ENCODE measurements at places on chromosomes 11 and 22.

GRCh38 chr22:26162926-26163325 lies 6.3 kb upstream of the SEZ6L start:
- DNase-seq: no peak

GRCh38 chr11:118212781-118213191 lies 12.0 kb downstream of the JAML start:
- no peak for DNase-seq

GRCh38 chr11:29629286-29629685 lies 387.5 kb downstream of the KCNA4 start:
- no peak for DNase-seq

DNA sequence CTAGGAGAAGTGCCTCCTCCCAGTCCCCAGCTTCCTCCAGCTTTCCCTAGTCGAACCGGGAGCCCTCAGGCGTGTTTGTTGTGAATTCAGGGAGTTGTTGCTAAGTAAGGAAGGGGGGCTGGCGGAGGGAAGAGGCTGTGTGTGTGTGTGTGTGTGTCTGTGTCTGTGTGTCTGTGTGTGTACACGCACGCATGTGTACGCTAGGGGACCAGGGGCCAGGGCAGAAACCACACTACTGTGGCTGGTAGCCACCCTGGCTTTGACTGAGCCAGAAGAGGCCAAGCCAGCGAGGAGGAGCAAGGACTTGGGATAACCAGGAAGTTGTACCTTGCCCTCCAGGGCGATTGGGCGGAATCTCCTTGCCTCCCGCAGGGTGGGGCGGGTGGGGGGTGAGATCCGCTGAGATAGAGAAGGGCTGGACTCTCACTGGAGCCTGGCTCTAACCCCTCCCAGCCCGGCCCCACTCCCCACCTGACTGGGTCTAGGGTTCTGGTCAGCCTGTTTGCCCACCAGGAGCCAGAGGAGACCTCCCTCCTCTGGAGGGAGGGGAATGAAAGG lies 7.5 kb downstream of the BCL9L start:
- DNase-seq: peak; percentile 93

GRCh38 chr11:128053981-128054931 lies 533.1 kb downstream of the ETS1 start:
- no peak for DNase-seq

All from T47D (cell line).